ENCODE measurements at places on chromosomes 1 and 21.

GRCh38 chr1:232932486-232933425 lies 17.7 kb upstream of the NTPCR start:
- DNase-seq, result no peak

DNA sequence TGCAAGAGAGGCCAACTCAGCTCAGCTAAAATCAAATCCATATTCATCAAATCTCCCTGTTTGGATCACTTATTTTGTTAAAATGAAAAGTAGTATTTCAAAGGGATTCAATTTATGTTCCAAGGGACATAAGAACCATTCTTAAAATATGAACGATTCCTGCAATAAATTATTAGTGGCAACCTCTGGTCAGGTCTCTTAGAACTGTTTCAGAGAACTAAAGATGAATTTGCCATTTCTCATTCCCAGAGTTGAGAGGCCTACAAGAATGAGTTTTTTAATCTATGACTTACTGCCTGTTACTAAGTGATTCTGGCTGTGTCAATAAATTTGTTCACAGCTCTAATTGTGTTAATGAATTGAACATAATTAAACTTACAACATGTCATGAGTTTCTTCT lies 268.5 kb downstream of the SPATA17 start:
- no peak for DNase-seq

DNA sequence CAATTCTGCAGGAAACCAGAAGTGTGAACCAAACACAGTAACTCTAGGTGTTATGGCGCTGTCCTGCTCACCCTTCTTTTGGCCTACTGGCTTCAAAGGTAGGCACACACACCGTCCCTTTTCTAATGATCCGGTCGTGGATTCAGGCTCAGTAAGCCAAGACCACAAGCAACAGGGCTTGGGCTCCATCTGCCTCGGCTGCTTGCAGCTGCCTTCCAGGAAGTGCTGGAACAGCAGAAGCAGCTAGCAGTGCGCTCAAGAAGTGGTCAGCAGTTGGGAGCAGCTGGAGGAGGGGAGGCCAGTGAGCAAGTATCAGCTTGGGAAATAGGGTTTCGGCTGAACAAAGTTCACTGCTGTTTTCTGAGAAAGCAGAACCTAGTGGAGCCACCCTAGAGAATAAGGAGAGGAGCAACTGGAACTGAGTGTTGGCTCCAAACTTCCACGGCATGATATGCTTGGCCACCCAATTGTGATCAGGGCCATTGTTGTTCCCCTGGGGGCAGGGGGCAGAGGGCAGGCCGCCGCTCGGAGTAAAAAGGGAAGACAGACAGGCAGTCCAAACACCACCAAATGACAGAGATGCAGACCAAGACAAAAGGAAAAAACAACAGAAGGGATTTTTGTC lies 173.4 kb downstream of the TOMM20 start:
- DNase-seq, result no peak

- no peak for DNase-seq
These were observed 4.6 kb upstream of the DENND1B start for GRCh38 chr1:197779921-197780320.

DNA sequence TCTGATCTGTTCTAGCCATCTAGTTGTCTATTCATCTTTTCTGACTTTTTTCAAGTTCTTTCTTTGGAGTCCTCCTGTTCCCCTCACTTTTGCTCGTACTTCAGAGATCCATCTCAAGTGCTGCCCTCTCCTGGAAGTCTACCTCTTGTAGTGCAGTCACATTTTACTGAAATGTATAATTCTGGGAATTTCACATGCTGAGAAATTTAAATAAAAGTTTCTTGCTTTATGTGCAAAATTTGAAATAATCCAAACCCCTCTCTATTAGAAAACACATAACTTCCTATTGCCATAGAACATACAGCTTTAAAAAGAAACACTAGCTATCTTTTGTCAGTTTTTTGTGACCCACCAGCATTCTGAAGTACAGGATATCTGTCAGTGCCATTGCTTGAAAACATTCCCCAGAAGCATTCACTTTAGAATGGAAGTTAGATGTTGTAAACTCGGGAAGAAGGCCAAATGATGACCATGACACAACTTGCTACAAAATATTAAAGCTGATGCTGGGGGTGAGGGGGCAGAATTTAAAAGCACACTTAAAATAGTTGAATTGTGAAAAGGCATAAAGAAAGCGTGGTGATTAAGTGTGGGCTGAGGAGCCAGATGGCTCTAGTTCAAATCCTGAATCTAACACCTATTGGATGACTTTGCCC lies 22.0 kb downstream of the RLF start:
- no peak for DNase-seq

- no peak for DNase-seq
These were observed 13.5 kb upstream of the SPATA1 start for GRCh38 chr1:84492726-84493125.

DNA sequence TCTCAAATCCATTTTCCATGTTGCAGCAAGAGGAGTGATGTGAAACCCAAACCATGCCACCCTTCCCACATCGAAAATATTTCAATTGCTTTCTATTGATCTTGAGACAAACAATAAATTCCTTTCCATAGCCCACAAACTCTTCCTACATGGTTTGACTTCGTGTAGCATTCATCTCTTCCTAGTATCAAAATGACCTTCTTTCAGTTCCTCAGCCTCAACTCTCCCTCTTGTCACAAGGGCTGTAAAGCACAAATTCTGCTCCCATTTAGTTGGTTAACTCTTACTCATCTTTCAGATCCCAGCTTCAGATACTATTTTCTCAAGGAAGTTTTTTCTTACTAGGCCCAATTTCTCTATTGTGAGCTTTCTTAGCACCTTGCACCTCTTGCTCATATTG lies 99.0 kb downstream of the ZNF281 start:
- DNase-seq, result no peak

- no peak for DNase-seq
These were observed 45.0 kb upstream of the AIM2 start for GRCh38 chr1:159121526-159121925.

DNA sequence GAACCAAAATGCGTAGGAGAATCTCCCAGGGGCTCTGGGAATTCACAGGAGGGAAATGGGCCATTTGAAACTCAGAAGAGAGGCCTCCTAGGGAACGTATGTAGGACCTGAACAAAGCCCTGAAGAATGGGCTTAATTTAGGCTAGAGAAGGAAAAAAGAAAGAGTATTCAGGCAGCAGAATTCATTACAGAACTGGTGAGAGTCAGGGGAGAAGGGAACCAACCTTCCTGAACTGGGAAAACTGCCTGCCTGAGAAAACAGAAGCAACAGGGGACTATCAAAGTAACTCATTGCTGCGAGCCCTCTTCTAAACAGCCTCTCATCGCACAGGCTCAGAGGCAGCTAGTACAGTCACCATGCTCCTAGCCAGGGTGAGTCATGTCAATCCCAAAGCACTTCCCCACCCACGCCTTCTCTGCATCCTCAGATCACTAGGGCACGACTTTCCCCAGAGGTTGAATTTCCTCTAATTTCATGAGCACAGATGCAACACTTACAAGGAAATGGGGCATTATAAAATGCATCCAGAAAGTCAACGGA lies 98.1 kb downstream of the ADSS2 start:
- DNase-seq, result no peak

GRCh38 chr1:9145714-9146113 lies 16.8 kb upstream of the GPR157 start:
- DNase-seq, result no peak

GRCh38 chr1:69878338-69878737 lies 310.6 kb downstream of the LRRC7 start:
- DNase-seq, result no peak

- DNase-seq, result peak; percentile 82
These were observed at the start of gene AGL for GRCh38 chr1:99849744-99850458. Gene AGL, plus strand, starts transcription at chr1:99850361. Its CDS starts 682 bp downstream, at chr1:99851043.

- no peak for DNase-seq
These were observed 10.6 kb downstream of the ZBTB17 start for GRCh38 chr1:15965228-15965767.

DNA sequence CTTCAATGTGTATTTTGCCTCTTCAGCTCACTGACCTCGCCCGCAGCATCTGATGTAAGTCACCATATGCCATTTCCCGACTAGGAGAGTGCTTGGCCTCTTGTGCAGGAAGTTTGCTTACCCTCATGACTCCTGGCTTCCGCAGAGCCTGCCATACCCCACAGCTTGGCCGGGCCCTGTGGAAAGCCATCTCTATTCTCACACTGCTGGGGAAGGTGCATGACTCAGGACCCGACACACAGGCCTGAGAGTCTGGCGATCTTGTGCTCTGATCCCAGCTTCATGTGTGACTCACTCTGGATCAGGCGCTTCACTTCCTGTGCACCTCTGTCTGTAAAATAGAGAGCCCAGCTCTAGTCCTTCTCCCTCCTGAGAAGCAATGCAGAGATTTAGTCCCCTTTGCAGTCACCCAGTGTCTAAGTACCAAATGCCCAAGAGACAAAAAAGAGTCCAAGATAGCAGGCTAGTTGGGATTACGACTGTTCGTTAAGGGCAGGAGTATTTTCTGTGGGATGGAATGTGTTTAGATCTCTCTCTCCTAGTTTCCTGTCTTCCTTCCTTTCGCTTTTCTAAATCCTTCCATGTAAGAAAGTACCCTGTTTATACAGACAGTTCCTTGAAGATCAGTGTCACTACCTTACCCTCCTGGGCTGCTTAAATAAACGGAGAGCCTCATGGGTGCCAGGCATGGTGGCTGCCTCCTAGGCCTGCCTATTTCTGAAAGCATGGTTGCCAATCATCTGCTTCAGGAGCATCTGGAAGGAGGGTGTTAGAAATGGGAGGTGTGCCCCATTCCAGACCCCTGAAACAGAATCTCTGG lies 62.8 kb upstream of the KIF26B start:
- peak; percentile 26 for DNase-seq

GRCh38 chr1:41255978-41256377 lies 13.9 kb upstream of the SCMH1 start:
- DNase-seq, result no peak

DNA sequence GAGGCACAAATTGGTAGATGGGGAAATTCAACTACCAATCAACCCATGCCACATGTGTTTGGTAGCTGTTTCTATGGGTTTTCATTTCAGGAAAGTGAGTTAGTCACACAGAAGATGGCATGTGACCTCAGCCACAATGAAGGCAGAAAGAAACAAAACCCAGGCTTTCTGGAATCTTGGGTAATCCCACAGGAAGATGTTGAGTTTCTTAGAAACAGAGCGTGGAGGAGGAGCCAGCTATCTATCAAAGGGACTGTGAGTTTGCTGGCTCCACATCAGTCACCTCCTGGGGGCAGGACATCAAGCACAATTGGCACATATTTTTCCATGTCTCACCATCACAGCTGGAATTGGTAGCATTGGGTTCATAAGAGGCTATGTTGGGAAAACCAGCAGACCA lies 188.9 kb upstream of the PLXNA2 start:
- DNase-seq, result no peak

GRCh38 chr1:7993593-7994479 lies 32.3 kb downstream of the ERRFI1 start:
- no peak for DNase-seq

GRCh38 chr1:87393445-87394085 lies 64.9 kb downstream of the LMO4 start:
- no peak for DNase-seq

GRCh38 chr1:97254731-97255463 lies 533.3 kb downstream of the PTBP2 start:
- DNase-seq, result no peak

DNA sequence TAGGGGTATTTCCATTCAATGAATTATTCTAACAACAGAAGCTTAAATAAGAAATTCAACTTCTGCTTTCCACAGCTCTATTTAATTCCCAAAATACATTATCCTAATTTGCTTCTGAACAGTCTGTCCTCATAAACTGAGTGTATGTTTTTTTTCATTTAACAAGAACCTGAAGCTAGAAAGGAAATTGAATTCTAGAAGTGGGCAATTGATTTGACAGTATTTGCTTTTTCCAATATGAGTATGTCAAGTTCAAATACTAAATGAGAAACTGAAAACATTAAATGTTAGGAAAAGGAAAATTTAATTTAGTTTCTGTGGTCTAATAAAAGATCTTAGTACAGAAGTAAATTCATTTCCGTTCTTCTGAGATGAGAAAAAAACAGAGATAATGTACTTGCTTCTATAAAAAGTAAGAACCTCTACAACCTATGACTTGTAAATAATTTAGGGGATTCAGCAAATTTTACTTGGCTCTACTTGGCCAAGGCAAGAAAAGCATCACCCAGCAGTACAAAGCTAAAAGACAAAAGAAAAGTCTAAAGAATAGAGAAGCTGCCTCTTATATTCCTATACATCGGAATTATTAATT lies 31.1 kb downstream of the RAB3GAP2 start:
- no peak for DNase-seq

- no peak for DNase-seq
These were observed 55.3 kb downstream of the DOP1B start for GRCh38 chr21:36211660-36212512.

GRCh38 chr1:11955221-11955620 lies 20.7 kb downstream of the PLOD1 start:
- no peak for DNase-seq

All from NCI-H774 (cell line).